ENCODE measurements at places on chromosomes 12 and 14.

- no peak for DNase-seq
Measured at GRCh38 chr14:99759546-99759925, 33.7 kb upstream of the EML1 start.

- no peak for DNase-seq
Measured at GRCh38 chr14:23600806-23601205, 22.2 kb upstream of the JPH4 start.

GRCh38 chr12:24045816-24046257 is 96.4 kb upstream of the SOX5 start:
- no peak for DNase-seq

DNA sequence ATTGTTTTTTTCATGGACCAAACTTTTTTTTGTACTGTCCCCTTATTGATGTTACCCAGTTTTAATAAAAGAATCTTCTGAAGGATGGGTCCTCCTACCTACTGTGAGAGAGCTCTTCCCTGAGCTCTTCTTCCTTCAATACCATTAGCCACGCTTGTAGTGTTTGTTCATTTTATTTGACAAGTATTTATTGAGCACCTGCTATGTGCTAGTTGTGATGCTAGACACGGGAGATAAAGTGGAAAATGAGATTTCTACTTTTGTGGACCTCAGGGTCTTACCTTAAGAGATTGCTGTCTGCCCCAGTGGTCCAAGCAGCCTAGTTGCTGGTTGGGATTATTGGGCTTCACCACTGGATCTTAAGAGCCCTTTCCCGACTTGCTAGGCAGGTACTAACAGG is 3.2 kb upstream of the GPD1 start:
- no peak for DNase-seq

GRCh38 chr14:84543859-84544258 is 986.1 kb upstream of the FLRT2 start:
- DNase-seq = no peak

DNA sequence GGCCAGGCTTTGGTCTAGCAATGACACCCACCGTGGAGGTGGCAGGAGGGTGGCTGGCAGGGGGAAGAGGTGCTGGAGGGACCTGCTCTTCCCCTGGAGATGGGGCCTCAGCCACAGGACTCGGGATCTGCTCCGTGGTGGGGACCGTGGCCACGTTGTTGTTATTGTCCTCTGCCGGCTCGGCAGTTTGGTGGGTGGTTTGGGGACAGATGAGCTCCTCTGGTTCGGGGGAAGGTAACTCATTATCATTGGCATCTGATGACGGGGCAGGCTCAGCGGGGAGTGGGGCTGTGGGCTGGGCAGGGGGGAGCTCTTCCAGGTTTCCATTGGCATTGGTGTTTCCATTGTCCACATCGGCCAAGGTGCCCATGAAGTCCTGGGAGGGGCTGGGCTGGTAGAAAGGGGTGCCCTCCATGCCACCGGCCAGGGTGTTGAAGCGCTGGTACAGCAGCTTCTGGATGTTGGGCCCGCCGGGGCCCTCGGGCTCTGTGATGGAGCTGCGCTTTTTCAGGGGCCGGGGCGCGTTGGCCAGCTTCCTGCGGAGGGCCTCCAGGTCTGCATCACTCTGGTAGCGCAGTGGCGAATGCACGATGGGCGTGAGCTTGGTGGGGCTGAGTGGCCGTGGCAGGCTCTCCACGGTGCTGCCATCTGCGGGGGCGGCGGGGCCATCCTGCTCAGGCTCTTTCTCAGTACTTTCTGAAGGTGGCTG is 24.3 kb downstream of the ZFYVE21 start:
- DNase-seq = no peak

GRCh38 chr14:97444248-97444647 is 647.1 kb downstream of the VRK1 start:
- no peak for DNase-seq

DNA sequence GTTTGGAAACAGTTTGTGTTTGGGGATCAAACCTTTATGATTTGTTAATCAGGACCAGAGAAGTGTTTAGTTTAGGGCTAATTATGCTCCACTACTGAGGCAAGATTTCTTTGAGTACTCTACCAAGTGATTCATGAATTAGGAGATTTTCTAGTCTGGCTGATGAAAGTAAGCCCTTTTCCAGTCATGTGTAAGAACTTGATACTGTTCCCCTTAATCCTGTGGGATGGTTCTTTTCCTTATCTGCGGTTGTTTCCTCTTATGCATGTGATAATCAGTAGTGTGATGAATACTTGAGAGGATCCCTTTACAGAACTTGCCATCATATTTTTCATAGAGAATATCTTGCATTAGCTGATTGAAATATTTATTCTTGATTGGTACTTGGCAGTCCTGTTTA is 42.1 kb downstream of the DYRK2 start:
- DNase-seq = no peak

DNA sequence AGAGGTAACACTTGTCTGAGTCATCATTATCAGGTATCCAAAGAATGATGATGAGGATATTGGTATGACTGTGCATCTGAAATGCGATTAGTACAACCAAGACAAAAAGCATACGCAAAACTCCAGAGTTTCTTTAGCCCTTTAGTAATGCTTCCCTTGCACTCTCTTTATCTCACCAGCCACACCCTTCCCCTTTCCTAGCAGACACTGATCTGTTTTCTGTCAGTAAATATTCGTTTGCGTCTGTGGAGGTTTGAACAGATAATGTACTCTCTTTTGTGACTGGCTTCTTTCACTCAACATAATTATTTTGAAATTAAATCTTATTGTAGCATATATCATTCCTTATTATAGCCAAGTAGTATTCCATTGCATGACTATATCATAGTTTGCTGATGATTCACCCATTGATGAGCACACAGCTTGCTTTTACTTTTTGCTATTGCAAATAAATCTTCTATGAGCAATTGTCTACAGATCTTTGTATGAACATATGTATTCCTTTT is 775.7 kb downstream of the SLC6A15 start:
- no peak for DNase-seq

DNA sequence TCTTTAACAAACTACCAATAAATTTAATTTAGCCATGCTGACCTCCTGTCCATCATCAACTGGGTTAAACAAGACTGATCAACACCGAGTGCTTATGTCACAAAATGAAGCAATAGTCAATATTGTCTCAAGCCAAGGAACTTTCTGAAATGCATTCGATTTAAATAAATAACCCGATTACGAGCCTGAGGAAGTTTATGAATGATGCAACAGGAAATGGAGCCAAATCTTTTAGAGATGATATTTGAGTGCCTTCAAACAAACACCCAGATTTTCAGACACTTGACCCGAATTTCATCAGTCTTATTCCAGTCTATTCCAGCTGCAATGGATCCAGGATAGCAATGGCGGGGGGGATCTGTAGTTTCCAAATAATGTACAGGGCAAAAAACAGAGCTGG is 27.9 kb downstream of the FAR2 start:
- no peak for DNase-seq

All from CD4-positive, alpha-beta T cell treated with Interleukin-1 beta for 1 hour (primary cell).